Bladder microvascular endothelial cell (primary cell): ENCODE measurements at places on chromosomes 6 and 20. TPM values are rescaled to one million over a fixed set of nuclear protein-coding genes. Genes with fewer than 3 reads are reported as not detected.

The CST4 gene
- not detected in 2 replicates for total RNA-seq

The BCKDHB gene
- total RNA-seq: 4.5 and 10.7 TPM in 2 replicates

The STMND1 gene
- total RNA-seq: not detected in 2 replicates

The RIPOR2 gene
- 1.1 TPM in 1 of 2 replicates, not detected in the other for total RNA-seq

The HDGFL1 gene
- not detected in 2 replicates for total RNA-seq

The BPI gene
- not detected in 2 replicates for total RNA-seq

The MEI4 gene
- under 0.01 TPM in 1 of 2 replicates, not detected in the other for total RNA-seq

The KCNG1 gene
- 1.3 and 3.4 TPM in 2 replicates for total RNA-seq
